Left ventricle myocardium superior (tissue), 1 donor: ENCODE measurements at places on chromosomes 12 and 14.

DNA sequence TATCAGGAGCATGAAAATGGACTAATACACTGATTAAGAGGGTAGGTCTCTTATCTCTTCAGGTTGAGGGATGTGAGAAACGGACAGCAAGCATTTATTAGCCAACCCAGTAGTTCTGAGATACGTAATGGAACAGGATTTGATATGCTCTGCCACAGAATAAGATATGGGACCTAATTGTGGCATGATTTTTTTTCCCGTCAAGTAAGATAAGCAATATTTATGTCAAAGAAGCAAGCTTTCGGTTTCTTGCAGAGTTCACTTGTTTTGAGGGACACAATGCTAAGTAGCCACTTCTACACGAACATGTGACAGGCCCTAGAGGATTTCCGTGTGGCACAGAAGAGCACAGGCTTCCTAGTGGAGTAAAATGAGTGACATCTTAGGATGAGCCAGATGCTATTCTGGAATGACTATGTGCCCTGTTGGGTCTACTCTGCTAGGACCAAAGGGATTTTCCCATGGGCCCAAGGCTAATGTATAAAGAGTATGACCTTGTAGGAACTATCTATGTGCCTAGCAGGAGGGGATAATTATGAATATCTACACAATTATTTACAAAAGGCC, 57.9 kb downstream of the SLC38A1 start:
- no peak for DNase-seq

DNA sequence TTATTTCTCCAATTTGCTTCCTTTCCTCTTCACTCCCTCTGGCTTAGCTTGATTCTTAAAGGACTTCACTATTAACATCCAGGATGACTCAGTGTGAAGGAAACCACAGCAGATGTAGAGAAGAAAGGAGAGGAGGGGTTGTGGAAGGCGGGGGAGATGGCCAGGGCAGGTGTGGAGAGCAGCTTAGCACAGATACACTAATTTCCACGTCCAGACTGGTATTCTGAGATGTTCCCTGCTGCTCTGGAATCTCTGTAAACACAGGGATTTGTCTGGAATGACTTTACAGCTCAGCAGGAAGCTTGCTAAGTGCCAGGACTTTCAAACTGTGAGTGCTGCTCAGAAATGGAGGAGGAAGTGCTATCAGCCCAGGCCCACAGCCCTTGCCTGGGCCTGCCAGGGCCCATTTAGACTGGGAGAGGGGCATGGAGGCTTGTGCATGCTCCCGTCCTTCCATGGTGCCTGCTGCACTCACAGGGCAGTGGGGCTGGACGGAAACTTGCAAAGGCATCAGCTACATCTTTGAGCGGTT, 202.5 kb upstream of the DDHD1 start:
- DNase-seq: no peak

DNA sequence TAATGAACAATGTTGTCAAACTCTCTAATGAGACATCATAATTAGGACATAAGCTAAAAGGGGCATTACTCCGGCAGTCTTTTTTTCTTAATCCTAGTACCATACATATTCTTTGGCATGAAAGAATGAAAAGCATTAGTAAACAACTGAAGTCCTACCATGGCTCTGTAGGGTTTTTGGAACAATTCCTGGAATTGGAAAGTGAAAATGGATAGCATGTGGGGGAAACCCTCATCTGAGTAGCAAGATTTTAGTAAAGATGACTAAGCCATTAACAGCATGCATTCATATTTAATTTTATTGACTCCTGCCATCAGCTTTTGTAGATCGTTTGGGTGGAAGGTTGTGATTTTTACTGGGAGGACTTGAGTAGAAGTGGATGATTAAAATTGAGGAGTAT, 216.2 kb upstream of the PDZRN4 start:
- no peak for DNase-seq

DNA sequence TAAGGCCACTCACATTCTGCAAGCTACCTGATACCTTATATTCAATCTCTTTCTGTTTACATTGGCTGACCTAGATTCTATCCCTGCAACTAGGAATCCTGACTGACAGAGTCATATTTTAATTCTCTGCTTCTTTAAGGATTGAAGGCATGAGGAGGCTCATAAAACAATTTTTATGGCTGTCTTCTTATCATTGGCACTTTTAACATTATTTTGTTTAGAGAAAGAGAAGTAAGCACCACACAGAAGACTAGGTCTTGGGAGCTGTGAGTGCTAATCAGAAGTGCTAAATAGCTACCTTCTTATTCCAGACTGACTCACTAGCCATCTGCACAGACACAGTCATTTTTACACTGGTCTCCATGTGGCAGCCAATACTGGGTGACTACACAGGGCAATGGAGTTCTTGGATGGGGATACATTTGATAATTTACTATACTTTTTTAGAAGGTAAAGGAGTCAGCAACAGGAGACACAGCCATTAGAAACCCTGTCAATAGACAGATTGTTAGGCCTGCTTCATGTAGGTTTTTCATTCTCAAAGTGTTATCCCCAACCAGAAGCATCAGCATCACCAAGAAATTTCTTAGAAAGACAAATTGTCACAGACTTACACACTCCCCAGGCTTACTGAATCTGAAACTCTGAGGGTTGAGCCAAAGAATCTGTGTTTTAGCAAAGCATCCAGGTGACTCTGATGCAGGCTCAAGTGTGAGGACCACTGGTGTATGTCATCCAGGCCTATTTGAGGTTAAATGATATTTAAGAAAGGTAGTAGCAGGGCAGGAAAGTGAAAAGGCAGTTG, 214.1 kb downstream of the DUSP6 start:
- no peak for DNase-seq
